ENCODE measurements at places on chromosomes 5 and 9. TPM values are rescaled to one million over a fixed set of nuclear protein-coding genes. Genes with fewer than 3 reads are reported as not detected.

The STK32A gene
- 0.32 TPM for total RNA-seq

The SAPCD2 gene
- total RNA-seq: 43.6 TPM

The KIF4B gene
- not detected for total RNA-seq

DNA sequence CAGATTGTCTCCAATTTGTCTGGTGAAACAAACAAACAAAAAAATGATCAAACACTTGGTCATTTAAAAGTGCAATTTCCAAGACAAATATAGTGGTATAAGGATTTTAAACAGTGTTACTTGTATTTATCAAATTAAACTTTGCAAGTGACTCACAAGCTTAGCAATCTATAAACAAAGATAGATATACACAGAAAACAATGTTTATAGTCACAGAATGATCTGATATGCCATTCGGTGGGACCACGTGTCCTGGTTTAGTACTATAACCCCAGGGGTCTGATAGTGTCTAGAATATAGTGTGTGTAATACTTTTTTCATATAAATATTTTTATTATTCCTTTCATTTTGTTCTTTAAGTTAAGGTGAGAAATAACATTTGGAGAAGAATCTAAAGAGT lies 91.3 kb downstream of the DPYSL3 start:
- DNase-seq: no peak

- DNase-seq: no peak
Measured at GRCh38 chr5:81898403-81898802, 73.4 kb upstream of the ATG10 start.

DNA sequence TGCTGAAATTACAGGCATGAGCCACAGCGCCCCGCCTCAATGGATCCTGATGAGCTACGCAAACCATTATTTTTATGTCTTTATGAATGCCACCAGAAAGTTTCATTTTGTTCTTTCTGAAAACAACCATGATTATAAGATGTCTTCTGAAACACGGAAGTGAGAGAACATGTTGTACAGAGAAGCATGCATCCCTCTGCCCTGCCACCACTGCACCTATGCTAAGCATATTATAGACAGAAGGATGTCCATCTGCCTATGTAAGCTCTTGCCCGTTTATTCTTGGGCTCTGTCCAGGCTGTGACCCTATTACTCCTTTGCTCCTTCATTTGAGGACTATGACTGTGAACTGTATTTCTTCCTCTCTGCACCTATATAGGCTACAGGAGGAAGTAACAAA lies 74.3 kb downstream of the GRAMD2B start:
- no peak for DNase-seq

DNA sequence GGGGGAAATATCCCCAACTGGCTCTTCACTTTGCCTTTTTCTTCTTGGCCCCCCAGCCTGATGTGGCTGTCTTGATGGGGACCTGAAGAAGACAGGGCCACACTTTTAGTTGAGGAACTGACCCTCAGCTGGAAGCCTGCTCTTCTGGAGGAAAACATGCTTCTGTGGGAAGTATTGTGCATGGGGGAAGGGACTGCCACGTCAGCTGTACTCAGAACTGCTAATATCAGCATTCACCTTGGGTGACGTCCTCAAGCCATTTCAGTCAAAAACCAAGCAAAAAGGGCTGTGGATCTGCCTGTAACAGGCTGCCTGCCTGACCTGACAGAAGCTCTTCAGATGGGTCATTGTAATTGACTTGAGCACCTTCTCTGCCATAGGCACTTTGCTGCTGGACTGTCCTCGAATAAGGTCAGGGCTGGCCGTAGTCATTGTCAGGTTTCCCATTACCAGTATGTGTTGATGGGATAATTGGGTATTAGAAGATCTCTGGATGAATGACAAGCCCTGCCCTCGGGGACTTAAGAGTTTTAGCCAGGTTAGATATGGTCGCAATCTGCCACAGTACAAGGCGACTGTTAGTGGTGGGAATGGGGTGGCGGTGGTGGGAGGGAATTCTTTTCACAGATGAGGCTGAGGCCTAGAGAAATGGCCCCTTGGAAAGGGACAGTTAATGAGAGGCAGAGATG lies 10.4 kb downstream of the RAI14 start:
- no peak for DNase-seq

GRCh38 chr5:160298189-160298588 lies 14.2 kb downstream of the CCNJL start:
- no peak for DNase-seq

GRCh38 chr5:143102411-143102810 lies 301.1 kb downstream of the NR3C1 start:
- DNase-seq: no peak
